ENCODE measurements at places on chromosomes 6 and 20.

DNA sequence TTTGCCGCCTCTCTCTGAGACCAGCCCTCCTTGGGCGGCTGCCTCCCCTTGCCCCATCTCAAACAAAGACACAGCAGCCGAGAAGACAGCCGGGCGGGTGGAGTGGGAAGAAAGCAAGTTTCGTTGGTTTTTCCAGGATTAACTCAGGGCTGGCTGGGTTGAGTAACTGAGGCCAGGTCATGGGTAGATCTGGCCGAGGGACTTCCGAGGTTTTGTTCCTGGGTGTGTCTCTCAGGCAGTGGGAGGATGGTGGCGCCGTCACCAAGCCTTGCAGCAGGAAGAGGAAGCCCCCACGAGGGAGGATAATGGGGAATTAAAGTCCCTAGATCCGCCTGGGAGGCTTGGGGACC is 167.2 kb downstream of the TTLL2 start:
- DNase-seq = no peak

GRCh38 chr20:62023935-62024334 is 41.7 kb downstream of the TAF4 start:
- DNase-seq = no peak

DNA sequence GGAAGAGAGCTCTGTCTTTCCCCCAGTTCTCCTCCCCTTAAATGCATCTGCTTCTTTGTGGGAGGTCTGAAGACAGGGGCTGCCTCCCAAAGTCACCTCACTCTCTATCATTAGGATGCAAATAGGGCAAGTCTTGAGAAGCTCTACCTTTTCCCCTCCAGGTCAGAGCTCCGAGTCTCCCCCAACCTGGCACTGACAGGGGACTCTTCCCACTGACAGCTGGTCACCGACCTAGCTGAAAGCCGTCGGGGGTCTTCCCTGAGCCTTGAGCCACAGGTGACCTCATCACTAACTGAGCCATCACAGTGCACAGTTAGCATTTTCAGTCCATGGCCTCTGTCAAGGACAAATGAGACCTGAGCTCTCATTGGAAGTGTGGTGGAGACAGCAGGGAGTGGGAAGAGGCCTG is 386.7 kb downstream of the HACE1 start:
- DNase-seq = no peak

DNA sequence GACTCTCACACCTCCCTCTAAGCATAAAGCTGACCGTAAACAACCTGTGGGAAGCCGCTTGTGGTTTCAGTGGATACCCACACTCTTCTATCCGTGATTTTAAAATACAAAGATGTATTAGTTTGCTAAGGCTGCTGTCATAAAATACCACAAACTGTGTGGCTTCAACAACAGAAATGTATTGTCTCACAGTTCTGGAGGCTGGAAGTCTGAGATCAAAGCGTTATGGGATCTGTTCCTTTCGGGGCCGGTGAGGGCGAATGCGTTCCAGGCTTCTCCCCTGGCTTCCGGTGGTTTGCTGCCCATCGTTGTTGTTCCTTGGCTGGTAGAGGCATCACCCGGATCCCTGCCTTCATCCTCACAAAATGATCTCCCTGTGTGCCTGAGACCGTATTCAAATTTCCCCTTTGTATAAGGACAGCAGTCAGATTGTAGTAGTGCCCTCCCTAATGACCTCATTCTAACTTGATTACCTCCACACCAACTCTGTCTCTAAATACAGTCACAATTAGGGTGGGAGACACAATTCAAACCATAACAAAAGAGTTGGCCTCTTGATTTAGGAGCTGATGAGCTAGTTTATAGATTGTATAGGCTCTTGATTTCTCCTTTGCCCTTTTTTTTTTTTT is 210.6 kb upstream of the SOX4 start:
- no peak for DNase-seq

DNA sequence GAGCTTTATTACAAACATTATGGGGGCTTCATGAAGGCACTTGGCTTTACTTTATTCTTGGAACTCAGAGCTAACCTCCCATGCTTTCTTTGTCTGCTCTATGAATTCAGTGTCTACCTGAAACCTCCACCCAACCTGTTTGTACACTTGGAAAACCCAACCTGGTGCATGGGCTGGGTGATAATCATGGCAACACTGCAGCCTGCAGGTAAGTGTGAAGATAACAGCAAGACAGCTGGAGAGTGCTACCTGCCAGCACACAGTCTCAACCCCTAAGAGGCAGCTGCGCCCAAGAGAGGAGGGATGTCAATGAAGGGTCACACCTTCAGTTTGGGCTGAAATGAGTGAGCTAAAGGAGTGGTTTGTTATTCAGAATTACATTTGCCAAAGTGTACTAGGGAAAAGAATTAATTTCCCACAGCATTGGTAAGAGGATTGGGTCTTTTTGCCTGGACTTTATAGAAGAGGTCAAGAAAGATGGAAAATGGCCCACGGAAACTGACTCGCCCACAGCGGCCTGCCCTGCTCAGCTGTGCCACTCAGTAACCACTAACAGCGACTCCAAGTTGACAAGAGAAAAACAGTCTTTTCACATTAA is 24.4 kb downstream of the FOXQ1 start:
- no peak for DNase-seq

DNA sequence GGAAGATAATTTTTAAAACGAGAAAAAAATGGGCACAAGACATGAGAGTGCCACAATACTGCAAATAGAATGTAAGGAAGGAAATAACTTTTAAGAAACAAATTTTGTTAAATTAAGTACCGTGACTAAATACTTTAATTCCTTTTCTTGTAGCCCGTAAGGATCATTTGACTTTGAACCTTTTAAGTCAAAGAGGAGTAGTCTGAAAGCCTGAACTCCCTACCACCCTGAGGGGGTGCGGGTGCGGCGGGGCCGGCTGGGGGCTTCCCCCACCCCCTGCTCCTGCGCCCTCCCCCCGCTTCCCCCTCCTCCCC is 231 bp upstream of the PHACTR2 start:
- DNase-seq = no peak

DNA sequence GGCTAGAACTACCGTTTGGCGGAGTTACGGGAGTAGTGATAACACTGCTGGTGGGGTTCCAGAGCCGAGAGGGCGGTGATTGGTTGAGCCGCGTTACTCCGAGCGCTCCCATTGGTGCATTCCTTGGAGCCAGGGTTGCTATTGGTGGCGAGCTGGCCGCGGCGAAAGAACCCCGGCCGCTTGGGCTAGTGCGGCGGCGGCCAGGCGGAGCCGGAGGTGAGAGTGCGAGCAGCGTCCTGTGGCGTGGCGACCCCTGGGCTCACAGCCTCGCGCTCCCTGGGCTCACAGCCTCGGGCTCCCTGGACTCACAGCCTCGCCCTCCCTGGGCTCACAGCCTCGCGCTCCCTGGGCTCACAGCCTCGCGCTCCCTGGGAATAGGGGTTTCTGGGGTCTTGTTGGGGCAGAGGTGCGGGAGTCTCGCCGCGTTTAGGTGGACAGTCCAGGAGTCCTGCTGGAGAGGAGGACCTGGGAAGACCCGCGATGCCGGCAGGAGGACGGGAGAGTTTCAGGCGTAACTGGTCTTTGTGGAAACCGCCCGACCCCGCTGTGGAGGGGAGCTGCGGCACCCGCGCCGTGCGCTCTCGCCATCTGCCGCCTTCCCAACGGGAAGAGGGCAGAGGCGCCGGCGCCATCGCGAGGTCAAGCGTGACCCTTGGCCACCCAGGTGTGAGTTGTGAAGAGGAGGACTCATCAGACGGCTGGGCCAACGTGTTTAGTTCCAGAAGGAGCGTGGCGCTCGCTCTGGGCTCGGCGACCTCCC is 12.2 kb downstream of the PRDM13 start:
- DNase-seq = no peak

- DNase-seq = no peak
Observed at GRCh38 chr6:155417454-155417853, 38.2 kb downstream of the NOX3 start.

Measured in stimulated activated CD4-positive, alpha-beta T cell treated with anti-CD3 and anti-CD28 coated beads, Interleukin-4, amount 100 ng/mL, for 24 hours (primary cell).